ENCODE measurements at places on chromosomes 4 and X.

DNA sequence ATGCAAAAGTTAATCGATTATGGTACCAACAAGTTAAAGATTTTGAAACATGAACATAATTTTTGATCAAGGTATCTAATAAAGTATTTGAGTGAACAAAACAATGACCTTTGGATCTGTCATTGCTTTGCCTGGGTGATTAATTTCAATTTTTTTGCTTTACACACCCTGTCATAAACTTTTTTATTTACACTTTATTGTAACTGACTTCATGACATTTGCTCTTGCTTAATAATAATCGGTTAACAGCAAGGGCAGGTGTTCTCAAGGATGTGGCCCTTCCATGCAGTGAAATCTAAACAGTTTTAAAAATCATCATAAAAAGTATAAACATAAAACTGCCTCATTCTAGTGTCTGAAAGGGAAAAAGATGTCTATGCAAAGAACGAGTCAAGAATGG, 24.1 kb downstream of the ATOH1 start:
- DNase-seq, result no peak

GRCh38 chr4:107261241-107261874, 225.2 kb upstream of the DKK2 start:
- DNase-seq, result no peak

GRCh38 chrX:120090208-120090607, 12.7 kb upstream of the RHOXF2B start:
- DNase-seq, result no peak

DNA sequence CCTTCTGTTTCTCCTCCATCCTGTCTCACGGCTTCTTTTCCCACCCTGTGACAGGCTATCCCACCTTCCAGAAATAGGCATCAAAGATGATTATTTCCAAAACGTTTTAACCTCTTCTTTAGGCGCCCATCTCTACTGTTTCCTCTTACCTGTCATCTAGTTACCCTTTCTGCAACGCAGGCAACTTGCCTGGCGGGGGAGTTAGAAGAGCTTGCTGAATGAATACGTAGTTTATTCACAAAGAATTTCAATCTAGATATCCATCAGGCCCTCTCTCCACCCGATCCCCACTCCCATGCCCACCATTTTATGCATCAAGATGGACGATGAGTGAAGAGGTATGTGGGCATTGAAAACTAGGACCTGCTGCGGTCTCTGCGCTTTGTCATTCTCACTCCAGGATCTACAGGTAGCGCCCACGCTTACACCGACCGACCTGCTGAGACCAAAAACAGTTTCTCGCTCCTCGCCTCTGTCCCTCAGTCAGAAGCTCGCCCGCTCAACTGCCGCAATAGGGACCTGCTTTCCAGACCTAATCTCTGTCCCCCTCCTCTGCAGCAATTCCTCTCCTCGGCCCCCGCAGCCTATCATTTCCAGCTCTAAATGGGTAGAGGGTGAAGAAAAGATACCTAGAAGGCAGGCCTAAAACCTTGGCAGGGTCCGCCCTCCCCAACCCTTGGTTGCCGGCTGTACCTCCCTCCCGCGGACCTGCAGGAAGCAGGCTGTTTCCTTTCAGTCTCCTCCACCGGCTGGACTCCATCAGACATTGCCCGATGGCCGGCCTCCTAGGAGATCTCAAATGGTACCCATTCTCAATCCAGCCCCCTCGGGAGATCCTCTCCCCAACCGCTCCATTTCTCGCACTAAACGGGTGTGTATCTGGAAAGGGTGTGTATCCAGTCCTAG, 624 bp downstream of the BEX5 start:
- DNase-seq, result no peak

- no peak for DNase-seq
These were observed 7.2 kb downstream of the GNRHR start for GRCh38 chr4:67746797-67747495.

GRCh38 chrX:132127743-132128142, at the start of gene FRMD7:
FRMD7 (minus strand) TSS chrX:132128020; CDS start chrX:132127844, 176 bp downstream.
- no peak for DNase-seq

GRCh38 chrX:68413254-68413653, 20.0 kb downstream of the OPHN1 start:
- DNase-seq, result no peak

GRCh38 chrX:3806630-3807029, 93.2 kb upstream of the PRKX start:
- no peak for DNase-seq

- DNase-seq, result no peak
These were observed 111.2 kb downstream of the ELOVL6 start for GRCh38 chr4:110087070-110087708.

GRCh38 chr4:6487466-6487865, 15.1 kb upstream of the PPP2R2C start:
- DNase-seq, result no peak

- no peak for DNase-seq
These were observed 25.7 kb upstream of the XIAP start for GRCh38 chrX:123834116-123834515.

GRCh38 chr4:656436-657337, 17.4 kb downstream of the ATP5ME start:
- no peak for DNase-seq

GRCh38 chr4:30653291-30653690, 66.9 kb upstream of the PCDH7 start:
- DNase-seq, result no peak

GRCh38 chrX:39866229-39866628, 231.5 kb downstream of the BCOR start:
- no peak for DNase-seq

GRCh38 chrX:101785142-101785541, 125.5 kb upstream of the ARMCX2 start:
- DNase-seq, result no peak

DNA sequence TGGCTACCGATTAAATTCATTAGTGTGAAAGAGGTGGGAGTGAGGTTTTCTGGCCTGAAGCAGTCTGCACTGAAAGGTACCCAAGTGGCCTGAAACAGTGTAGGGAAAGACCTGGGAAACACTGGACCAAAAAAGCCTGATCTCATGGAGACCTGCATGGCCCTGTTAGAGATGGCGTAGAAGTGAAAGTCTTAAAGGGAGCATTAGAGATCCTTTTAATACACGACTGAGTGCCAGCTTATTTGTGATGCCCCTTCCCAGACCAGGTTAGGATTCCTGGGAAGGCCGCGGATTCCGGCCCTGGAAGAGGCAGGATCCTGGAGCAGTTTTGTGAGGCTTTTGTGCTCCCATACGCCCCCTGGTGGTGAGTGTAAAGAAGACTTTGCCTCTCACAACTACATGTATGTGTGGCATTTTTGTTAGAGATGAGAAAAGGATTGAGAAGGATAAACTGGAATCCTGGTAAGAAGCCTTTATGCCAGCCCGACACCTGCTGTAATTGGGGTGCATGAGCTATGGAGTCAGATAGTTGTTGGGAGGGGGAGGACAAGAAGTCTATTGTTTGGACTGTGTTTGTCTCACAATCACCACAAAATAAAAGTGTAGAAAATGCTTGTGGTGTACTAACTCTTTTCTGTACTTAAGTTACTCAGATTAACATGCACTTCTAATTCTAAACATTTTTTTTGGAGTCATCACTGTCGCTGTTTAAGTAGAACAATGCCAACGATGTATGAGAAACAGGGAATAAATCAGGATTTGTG, 54.0 kb downstream of the JADE1 start:
- DNase-seq, result peak; percentile 45

- no peak for DNase-seq
These were observed 96.2 kb downstream of the UGT2B28 start for GRCh38 chr4:69376450-69376849.

DNA sequence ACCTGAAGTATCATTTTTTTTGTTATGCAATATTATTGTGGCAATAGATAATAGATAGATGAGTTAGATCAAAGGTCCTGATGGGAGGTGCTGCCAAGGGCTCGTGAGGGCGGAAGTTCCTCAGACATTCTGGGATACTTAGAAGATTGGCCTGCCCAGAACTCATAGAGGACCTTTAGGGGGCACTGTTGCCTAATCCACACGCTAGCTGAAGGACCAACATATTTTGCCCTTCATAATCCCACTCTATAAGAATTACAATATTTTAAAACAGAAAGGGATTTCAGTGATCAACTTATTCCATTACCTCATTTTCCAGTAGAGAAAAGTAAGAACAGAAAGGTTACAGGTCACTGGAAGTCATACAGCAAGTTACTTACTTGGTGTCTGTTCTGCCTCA, 22.9 kb upstream of the COX7B2 start:
- DNase-seq, result no peak

DNA sequence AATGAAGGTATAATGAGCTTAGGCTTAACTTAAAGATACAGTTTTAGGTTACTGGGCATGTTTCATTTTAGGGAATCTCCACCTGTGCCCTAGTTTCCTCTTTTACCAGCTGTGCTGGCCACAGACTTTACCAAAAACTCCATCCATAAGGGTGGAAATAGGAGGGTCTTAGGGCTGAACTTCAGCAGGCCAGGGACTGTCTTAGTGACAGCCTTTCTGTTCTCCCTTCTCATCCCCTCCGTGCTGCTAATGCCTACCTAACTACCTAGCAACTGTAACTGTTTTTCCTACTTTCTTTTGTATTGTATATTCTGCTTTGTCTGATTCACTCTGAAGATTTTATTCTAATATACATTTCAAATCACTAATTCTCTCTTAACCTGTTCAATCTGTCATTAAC, 1375.3 kb downstream of the PCDH18 start:
- DNase-seq, result no peak

DNA sequence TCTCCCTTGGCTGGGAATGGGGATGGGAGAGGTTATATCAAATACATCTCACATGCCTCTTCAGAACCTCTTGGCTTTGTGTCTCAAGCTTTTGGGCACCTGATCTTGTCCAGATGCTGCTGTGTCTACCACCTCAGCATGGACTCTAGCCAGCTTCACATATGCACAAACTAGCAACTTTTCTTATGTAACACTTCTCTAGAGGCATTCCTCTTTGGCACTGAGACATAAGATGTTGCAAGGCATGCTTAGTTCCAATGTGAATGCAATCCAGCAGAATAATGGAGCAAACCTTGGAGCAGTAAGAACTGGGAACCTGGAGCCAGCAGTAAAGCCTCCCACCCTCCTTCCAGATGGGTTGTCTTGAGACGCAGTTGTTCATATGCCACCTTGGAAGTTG, 113.4 kb upstream of the TMEM47 start:
- no peak for DNase-seq

DNA sequence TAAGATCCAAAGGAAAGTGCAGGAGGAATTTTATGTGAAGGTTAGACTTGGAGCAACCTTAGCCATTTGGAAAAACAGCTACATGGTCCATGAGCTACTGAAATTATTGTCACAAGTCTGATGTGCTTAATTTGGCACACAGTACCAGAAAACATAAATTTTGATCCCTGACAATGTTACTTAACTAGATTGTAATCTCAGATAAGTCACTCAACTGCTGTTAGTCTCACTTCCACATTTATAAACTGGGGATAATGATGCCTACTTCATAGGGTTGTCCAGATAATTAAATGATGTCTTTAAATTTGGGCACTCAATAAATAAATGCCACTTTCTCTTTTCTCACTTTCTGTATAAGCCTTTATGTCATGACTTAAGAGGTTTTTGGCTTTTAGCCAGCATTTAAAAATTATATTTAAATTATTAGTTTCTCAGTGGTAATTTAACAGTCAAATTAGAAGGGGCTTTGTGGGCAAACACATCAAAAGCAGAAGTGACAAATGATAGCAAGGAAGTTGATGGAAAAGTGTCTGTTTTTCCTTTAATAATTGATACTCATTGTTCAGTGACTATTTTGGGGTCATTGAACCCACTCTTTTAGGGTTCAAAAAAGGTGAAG, 58.3 kb downstream of the PAQR3 start:
- no peak for DNase-seq

- no peak for DNase-seq
These were observed 335.0 kb upstream of the GALNTL6 start for GRCh38 chr4:171478181-171478580.

- DNase-seq, result no peak
These were observed 37.4 kb upstream of the SLC10A4 start for GRCh38 chr4:48445704-48446103.

DNA sequence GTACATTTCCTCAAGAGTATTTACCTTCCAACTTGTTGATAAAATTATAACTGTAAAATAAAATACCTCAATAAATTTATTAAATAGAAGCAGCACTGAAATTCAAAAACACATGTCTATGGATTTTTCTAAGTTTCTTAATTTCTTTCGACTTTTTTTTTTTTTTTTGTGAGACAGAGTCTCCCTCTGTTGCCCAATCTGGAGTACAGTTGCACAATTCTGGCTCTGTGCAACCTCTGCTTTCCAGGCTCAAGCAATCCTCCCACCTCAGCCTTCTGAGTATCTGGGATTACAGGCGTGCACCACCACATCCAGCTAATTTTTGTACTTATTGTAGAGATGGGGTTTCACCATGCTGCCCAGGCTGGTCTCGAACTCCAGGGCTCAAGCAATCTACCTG, 79.8 kb downstream of the IQCM start:
- DNase-seq, result no peak

DNA sequence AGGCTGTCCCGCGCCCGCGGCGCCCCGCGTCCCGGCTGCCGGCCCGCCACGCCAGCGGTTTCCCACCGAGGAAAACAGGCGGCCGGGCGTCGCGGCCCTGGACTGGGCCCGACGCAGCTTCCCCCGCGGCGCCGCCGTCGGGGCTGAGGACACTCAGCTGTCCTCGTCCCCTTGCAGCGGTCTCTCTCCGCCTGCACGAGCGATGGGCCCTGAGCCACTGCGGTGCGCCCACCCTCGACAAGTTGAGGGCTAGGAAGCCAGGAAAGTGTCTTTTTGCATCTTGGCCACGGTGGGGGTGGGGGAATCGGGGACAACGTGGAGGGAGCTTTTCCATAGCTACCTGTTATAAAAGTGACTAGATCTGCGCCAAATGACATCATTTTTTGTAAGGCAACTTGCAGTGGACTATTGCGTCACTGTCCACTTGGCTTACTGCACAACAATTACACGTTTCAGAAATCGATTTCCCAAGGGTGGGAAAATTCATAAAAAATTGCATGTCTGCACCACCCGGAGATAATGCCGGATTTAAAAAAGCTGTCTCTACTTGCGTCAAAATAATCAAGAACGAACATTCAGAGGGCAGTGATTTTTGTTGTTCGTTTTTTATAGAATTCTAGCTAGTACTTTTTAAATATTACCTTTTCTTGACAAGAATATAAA, 1.1 kb downstream of the KLHL15 start:
- no peak for DNase-seq

- no peak for DNase-seq
These were observed 507.5 kb downstream of the SPOCK3 start for GRCh38 chr4:166726832-166727231.

DNA sequence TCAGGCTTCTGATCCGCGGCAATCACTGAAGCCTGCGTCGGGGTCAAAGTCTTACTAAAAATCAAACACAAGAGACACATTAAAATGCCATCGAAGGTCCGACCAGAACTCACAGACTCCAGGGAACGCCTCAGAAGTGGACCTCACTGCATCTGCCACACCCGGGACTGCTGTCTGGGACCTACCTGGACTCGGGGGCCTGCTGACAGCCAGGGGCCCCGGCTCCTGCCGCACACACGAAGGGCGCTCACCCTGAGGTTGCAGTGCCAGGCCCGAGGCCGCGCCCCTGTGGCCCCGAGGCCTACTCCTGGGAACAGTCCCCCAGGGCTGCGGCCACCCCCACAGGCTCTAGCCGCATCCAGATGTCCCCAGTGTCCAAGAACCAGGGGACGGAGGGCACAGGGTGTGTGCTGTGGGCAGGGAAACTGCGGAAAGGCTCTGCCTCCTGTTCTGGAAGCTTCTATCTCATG, 7.4 kb downstream of the CTBP1 start:
- no peak for DNase-seq
